GM20000 (cell line): ENCODE measurements at places on chromosomes 2 and 18.

- DNase-seq = no peak
Observed at GRCh38 chr2:147554521-147555107, 290.2 kb upstream of the ACVR2A start.

GRCh38 chr2:139142252-139142880, 362.2 kb upstream of the NXPH2 start:
- no peak for DNase-seq

GRCh38 chr18:33181016-33181415, 259.5 kb downstream of the CCDC178 start:
- DNase-seq = no peak

DNA sequence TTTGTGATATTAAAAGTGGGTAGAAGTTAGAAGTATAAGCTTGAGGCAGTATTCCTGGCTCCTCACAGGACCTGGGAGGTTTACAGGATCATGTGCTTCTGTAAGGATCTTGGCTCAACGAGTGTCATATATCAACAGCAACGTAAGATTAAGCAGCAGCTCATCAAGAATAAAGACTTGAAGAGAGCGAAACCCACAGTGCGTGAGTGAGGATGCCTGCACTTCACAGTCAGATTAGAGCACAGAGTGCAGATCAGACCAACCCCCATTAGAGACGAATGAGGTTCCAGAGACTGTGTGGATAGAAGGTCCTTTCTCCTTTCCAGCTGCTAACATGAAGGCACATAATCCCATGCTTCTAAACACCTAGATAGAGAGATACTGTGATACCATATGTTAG, 1656.7 kb upstream of the NXPH2 start:
- no peak for DNase-seq

- no peak for DNase-seq
Observed at GRCh38 chr18:10241579-10241978, 212.9 kb upstream of the APCDD1 start.

- DNase-seq = no peak
Observed at GRCh38 chr2:69181806-69182427, 168.9 kb downstream of the ANTXR1 start.

DNA sequence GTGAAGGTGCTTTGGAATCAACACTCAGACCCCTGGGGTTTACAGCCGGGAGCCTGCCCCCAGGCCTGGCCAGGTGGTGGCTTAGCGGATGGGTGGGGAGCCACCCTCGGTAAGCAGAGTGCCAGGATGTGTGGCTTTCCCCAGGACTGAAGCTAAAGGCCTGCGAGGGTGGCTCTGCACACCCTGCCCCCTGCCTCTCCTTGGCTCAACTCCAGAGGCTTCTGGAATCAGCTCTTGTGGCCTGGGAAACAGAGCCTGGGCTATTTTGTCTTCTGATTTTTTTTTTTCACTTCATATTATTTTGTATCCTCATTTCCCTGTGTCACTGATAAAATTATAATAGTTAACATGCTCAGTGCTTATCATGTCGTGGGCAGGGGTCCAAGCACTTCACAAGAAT, 79.8 kb downstream of the RHOB start:
- DNase-seq = no peak
